Stimulated activated CD4-positive, alpha-beta T cell treated with anti-CD3 and anti-CD28 coated beads, Interleukin-4, amount 100 ng/mL, for 1 hour (primary cell): ENCODE measurements at places on chromosomes 4 and X.

- no peak for DNase-seq
These were observed 732 bp downstream of the NLGN4X start for GRCh38 chrX:6227935-6228334.

DNA sequence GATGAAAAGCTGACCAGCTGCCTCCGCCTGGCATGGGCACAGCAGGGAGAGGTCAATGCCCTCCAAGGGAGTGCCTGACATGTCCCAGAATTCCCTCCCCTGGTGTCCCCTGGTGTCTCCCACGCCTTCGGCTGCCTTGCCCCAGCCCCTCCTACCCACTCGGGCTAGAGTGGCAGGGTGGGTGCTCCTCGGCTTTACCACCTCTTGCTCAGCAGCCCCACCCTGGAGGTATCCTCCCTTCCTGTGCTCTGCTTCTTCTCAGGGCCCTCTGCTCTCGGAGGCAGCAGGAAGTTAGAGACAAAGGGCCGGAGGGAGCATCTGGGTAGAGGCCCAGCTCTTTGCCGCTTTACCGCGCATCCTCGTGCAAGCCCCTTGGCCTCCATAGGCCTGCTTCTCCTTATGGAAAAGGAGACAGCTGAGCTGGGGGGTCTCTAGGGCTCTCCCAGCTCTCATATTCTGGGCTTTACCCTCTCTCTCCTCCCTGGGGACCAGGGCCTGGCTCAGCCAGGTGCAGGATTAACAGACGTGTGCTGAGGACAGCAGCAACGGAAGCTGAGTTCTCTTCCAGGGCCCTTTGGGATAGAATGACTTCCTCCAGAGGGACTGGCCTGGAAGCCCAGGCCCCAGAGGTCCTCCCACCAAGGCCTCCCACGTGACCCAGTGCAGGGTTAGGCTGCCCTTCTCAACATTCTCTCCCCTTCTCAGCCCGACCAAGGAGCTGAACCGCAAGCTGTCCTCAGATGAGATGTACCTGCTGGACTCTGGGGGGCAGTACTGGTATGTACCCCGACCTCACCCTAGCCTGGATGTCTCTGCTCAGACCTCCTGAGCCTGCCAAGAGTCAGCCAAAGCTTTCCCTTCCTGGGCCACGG lies 17.2 kb downstream of the XPNPEP2 start:
- DNase-seq: no peak

DNA sequence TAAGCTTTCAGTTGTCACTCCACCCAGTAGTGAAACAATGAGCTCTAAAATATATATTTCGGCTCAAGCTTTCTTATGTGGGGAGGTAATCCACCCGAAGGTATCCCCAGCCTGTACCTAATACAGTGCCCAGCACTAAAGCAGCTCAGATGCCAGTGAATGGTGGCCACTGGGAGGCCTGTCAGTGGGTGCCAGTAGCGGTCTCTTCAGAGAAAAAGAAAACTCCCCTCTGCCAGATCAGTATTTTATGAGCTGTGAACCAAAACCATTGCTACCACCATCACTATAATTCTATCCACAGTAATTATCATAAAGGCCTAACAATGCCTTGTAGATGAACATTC lies 835 bp upstream of the NFKB1 start:
- peak; percentile 17 for DNase-seq

GRCh38 chrX:150162141-150162540 lies 201.0 kb upstream of the MAMLD1 start:
- DNase-seq: no peak

- DNase-seq: no peak
These were observed 31.1 kb downstream of the F11 start for GRCh38 chr4:186297013-186297645.

DNA sequence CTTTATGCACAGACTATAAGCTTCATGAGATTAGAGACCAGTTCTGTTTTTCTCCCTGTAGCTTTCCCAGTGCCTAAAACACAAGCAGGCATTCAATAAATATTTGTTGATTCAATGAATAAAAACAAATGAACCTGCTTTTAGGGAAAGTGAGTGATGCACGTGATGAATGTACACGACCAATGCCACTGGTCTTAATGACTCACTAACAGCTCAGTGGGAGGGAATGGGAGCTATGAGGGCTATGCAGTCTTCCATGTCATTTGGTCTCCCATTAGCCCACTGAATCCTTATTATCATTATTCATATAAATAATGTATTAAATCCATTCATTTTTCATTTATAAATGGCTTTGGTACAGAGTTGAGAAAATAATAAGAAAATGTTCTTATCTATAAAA lies 247.4 kb downstream of the FBXO8 start:
- DNase-seq: no peak

DNA sequence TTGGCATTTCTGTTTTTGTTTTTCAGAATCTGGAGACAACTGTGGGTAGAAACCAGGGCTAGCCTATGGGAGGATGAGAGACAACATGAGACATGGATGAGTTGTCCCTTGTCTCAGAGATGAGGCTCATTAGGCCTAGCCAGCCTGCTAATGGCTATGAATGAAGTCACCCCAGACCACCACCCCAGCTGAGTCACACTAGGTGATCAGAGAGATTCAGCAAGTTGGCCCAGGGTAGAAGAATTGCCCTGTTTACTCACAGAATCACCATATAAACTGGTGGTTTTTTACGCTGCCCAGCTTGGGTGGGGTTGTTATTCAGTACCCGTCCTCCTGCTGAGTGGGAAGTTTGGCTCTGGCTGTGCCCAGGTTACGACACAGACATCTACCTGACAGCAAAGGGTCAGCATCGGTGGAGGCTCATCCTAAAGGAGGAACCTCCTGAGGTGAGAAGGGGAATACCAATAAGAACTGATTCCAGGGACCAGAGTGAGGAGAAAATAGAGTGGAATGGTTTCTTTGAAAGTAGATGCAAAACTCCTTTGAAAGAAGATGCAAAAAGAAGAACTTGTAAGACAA lies 17.2 kb upstream of the ARSJ start:
- no peak for DNase-seq

DNA sequence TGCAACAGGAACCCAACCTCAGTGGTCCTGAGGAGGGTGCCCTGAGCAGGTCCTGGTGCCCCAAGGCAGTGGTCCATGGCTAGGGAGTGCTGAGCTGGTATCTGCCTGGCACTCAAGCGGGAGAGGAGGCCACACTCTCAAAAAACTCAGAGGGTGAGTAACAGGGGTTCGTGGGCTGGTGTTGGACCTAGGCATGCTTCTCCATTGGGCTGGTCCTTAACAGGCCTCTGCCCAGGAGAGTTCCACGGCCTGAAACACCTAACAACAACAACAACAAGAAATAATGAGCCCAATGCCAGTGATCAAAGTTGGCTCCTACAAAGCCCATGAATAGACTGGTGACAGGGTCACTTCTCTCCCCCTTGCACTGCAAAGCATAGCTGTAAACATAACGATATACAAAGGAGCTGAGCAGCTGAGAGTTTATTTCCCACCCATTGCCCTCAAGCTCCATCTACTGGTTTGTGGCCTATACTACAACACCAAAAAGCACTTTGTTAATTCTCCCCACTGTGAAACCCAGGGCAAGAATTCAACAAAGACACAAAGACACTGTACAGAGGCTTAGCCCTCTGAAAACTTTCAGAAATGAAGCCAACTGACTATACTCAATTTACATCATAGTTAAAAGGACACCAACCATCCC lies 736.1 kb upstream of the ADGRL3 start:
- DNase-seq: no peak

DNA sequence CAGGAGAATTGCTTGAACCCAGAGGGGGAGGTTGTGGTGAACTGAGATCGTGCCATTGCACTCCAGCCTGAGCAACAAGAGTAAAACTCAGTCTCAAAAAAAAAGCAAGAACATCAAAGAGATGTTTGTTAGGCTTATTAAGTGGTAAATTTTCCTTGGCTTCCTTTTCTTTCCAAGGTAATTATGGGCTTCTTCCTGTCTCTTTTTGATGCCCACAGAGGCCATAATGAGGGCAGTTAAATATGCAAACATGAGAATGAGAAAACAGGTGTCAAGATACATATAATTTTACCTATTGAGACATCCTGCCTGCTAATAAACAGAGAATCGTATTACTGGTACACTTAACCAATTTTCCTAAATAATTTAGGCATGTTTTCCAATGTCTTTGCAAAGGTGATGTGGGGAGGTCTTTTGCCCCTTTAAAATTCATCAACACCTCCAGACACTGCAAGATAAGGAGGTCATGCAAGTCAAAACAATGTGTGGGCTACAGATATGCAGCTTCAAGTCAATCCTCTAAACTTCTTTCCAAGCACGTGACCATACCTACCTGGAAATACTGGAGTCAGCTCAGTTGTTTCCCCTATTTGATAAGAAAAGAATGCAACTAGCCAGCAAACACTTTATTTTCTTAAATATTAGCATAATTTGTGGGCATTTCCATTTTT lies 2.7 kb downstream of the SLC39A8 start:
- no peak for DNase-seq

GRCh38 chr4:6526671-6527091 lies 48.3 kb upstream of the MAN2B2 start:
- no peak for DNase-seq

- no peak for DNase-seq
These were observed 1454.7 kb upstream of the IGFBP7 start for GRCh38 chr4:58564695-58565475.

GRCh38 chr4:48017108-48017571 lies 568 bp downstream of the NIPAL1 start:
- peak; percentile 62 for DNase-seq

DNA sequence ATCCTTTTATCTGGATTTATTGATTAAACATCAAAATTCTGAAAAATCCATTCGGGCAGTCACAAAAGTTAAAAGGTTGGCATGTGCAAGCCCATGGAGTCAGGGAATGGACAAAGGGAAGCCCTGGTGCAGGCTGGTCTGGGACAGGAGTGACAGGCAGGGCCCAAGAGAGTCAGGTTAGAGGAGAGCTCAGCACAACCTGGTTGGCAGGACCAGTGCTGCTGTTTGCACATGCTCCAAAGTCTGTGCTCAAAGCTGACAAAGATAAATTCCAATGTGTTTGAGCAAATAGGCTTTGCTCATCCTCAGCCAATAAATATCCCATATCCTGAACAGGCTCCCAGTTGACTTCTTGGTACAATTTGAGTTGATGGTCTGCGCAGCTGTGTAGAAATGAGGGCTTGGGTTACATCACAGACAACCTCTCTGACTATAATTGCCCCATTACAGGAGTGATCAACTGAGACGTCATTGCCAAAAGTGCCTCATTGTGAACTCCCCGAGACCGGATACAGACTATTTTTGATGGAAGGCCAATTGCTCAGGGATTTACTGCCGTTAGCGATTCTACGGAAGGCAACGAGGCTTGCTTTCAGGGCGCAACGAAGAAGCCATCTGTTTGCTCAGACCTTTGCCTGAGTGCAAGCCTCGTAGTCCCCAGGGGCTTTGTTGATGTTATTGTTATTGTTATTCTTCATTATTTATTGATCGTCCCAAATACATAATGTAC lies 1008.1 kb upstream of the TENM3 start:
- no peak for DNase-seq

- no peak for DNase-seq
These were observed 5.6 kb upstream of the TEC start for GRCh38 chr4:48275247-48275646.

- DNase-seq: peak; percentile 56
These were observed 4.3 kb upstream of the HAUS7 start for GRCh38 chrX:153474718-153475117.

- DNase-seq: no peak
These were observed 8.1 kb upstream of the STPG2 start for GRCh38 chr4:98151145-98151924.

DNA sequence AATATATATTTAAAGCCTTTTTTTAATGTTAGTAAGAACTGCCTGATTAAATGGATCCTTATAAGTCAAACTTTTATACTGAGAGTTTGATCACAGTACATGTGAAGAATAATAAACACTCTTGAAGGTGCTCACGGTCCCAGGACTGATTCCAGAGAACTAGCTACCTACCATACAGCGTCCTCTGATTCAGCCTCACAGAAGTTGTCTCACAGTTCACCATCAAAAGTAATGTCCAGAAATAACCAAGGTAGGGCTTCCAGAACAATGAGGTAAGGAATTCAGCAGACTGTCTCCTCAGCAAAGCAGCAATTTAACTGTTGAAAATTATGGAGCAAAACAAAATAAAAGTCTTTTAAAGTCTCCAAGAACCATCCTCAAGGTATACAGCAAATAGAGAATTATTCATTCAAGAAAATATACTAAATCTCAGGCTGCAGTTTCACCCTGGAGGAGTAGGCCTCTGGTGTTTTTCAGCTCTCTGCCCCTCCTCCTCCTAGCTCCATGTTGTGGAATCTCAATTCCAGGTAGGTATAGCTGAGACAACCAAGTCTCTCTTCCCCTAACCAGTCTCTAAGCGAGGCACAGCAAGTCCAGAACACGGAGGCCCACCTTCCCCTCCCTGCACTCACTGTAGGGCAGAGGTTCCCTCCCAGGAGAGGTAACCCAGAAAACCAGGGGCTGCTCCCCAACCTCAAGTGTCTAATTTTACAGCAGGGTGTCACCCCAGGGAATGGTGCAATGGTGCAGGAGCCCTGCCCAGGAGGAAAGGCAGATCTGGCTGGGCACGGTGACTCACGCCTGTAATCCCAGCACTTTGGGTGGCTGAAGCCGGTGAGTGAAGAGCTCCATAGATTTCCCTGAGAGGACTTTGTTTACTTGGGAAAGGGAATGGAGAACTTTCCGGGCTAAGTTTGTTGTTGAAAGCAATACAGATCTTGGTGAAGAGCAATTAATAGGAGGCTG lies 28.6 kb downstream of the FAM241A start:
- DNase-seq: no peak

- no peak for DNase-seq
These were observed 10.7 kb upstream of the EPGN start for GRCh38 chr4:74297539-74297938.

DNA sequence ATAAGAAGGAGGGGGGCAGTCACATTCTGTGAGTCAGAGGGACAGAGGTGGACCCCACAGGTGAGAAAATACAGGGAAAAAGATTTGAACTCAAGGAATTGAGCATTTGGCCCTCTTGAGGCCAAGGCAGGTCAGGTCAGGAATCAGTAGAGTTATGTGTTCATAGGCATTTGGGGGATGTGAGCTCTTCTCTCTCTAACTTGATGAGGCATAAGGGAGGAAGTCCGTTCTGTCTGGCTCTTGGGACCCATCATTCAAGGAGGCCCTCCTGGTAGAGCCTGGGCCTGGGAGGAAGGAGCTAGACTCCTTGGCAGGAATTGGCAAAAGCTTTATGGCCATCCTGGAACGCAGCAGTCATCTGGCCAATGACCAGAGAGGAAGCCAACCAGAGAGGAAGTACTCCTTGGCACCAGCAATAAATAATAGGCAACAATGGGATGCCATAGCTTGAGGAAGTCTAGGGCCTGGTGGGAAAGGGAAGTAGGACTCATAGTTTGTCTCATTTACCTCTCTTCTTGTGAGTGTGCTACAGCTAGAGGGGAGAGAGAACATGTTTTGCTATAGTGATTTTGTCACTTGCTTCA lies 53.0 kb downstream of the MSN start:
- DNase-seq: no peak
